ENCODE measurements at places on chromosomes 7 and 10.

DNA sequence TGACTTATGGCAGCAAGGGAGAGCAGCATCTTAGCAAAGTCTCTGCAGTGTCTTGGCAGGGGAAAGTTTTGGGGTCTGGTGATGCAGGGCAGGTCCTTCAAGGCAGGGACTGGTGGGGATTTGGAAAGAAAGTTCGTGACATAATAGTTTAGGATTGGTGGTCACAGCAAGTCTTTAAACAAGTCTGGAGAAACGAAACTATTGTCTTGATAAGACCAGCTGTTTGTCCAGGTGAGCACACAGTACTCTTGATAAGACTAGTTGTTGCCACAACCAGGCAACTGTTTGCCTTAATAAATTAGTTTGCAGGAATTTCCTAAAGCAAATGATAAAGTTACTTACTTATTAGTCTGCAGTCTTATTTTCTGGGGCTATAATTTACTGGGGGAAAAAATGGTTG, 136.1 kb downstream of the AKR1D1 start:
- DNase-seq, result no peak

- DNase-seq, result no peak
These were observed 29.3 kb upstream of the TTYH3 start for GRCh38 chr7:2602406-2603043.

GRCh38 chr10:86348321-86349210, 18.0 kb downstream of the GRID1 start:
- DNase-seq, result no peak

- DNase-seq, result no peak
These were observed 135.2 kb upstream of the PODXL start for GRCh38 chr7:131691454-131692130.

GRCh38 chr7:96792115-96792514, 82.5 kb upstream of the SEM1 start:
- DNase-seq, result no peak

DNA sequence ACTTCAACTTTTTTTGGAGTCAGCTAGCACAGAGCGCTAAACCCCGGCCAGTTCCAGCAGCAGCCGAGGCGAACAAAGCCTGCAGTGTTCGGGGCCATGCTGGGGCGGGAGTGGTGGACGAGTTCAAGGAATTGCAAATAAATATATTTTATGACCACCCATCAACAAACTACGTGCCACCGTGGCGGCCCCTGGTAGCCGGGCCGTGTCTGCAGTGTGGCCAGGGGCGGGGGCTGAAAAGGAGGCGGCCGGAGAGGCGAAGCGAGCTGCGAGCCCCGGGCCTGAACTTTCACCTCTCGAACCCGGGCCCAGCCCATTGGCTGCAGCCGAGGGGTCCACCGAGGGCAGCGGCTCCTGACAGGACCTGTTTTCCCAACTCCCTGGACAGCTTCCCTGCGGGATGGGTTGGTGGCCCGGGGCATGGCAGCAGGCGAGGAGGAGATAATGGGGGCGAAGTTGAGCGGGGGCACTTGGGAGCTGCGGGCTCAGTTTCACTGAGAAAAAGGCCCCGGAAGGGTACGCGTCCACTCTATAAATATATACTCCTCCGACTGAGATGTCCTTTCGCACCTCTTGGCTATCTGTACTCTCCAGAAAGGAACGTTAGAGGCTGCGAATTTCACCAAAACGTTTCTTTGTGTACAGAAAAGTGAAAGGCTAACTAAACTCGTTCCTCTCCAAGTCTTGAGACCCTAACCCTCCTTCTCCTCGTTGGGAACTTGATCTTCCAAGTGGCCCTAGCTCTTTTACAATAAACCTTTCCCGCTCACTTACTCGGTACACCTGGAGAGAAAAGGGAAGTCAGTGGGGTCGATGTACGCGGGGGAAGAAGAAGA, 164.6 kb upstream of the PPP1R3A start:
- no peak for DNase-seq

DNA sequence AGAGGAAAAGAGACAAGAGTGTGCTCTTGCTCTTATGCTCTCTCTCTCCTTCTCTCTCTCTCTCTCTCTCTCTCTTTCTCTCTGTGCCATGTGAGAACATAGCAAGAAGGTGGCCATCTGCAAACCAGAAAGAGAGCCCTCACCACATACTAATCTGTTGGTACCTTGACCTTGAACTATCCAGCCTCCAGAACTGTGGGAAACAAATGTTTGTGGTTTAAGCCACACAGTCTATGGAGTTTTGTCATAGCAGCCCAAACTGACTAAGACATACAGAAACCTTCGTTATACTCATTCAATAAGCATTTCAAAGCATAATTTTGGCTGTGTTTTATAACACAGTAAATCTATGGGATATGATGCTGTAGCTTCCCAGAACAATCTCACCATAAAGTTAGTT, 56.4 kb upstream of the PLPP4 start:
- DNase-seq, result no peak

GRCh38 chr7:100126931-100127865, at the start of gene MBLAC1:
Gene MBLAC1 (plus strand): TSS chr7:100126967. CDS start chr7:100127396, 429 bp downstream.
- DNase-seq, result peak; percentile 93

GRCh38 chr10:95281206-95281605, 9.6 kb downstream of the PDLIM1 start:
- no peak for DNase-seq

DNA sequence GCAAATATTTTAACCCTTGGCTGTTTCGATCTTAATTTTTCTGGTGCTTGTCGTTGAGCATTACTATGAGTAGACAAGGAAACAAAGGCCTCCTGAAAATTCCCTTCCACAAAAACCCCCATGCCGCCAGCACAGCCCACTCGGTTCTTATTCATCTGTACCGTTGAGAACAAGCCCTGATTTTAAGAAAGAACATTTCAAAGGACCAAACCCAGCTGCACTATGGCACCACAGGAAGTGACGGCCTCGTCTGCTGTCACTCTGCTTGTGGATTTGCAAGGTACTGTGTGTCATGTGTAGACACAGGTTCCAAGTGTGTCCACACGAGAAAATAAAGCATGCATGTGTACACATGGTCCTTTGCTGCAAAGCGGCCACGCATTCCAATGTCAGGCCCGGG, 285.2 kb downstream of the DNAJB6 start:
- DNase-seq, result no peak

DNA sequence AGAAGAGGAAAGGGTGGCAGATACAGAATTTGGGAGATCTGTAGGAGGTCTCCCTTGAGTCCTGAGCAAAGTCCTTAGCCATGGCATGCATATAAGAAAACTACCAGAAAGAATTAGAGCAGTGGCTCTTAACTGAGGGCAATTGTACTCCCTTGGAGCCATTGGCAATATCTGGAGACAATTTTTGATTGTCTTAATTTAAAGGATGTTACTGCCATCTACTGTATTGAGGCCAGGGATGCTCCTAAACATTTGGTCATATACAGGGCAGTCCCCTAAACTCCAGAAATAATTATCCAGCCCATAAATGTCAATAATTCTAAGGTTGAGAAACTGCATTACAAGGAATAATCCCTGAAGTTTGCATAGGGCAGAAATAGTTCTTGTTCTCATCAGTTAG, 136.4 kb upstream of the ODAD2 start:
- no peak for DNase-seq

GRCh38 chr7:140082770-140083169, 20.0 kb upstream of the PARP12 start:
- no peak for DNase-seq

DNA sequence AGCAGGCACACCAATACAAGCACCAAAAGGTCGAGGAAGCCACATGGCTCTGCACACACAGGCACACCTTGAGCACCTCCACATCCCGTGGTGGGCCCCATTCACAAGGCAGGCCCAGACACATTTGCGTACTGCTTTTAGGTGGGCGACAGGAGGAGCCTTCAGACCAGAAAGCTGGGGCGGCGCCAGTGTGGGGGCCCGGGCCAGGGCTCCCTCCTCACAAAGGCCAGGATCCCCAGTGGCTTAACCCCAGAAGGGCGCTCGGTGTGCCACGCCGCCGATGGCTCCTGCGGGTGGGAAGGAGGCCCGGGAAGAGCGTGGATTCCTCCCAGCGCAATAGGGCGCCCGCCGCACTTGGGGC, 2.8 kb upstream of the SMARCD3 start:
- DNase-seq, result no peak

DNA sequence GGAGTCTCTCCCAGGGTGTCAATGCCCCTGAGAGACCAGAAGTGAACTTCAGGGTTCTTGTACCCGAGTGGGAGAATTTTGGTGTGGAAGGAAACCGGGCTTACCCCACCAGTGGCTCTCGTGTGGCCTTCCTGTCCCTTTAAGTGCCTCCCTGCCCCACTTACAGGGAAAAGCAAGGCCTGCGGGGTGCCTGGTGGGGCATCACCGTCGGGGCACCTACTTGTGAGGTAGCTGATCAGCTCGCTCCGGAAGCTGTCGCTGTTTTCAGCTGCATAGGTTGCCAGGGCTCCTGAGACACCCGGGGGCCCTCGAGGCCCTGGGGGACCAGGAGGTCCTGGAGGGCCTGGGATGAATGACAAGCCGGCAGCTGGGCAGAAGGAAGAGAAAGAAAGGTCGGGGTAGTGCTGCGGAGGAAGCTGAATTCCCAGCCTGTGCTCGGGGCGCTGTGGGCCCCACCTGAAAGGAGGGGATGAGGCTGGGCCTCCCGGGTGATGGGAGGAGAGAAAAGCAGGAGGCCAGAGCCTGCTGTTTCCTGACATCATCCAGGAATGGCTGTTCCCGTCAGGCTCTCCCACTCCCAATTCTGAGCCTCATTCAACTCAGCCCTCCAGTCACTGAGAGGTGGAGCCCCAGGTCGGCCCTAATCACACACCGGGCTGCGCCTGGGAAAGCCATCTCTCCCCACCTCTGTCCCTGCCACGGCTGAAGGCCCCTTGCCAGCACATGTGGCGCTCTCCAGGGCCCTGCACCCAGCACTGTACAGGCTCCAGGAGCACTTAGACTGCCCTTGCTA, 51.1 kb downstream of the COL17A1 start:
- no peak for DNase-seq

- DNase-seq, result peak; percentile 21
These were observed 33.1 kb upstream of the NEUROD6 start for GRCh38 chr7:31373337-31374289.

- no peak for DNase-seq
These were observed 24.6 kb upstream of the FOXL3 start for GRCh38 chr7:265192-265997.

GRCh38 chr10:86385806-86386205, 19.2 kb upstream of the GRID1 start:
- no peak for DNase-seq

GRCh38 chr7:40918701-40919271, 784.0 kb downstream of the SUGCT start:
- DNase-seq, result no peak

- DNase-seq, result no peak
These were observed 177.6 kb downstream of the REEP3 start for GRCh38 chr10:63698787-63699150.

GRCh38 chr10:58920655-58921003, 255.8 kb upstream of the PHYHIPL start:
- DNase-seq, result no peak

GRCh38 chr10:26367771-26368170, 70.4 kb upstream of the APBB1IP start:
- DNase-seq, result peak; percentile 11

DNA sequence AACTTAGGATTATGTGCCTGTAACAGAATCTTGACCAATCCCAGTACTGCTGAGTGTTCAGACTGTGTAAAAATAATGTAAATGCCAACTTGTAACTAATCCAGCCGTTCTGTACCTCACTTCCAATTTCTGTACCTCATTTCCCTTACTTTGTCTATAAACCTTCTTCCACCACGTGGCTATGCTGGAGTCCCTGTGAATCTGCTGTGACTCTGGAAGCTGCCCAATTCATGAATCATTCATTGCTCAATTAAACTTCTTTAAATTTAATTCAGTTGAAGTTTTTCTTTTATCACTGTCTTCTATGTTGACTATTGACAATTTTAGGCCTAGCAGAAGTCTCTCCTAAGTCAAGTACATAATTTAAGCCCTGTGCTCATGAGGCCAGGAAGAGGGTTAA, 215.3 kb upstream of the RHOBTB1 start:
- DNase-seq, result no peak

DNA sequence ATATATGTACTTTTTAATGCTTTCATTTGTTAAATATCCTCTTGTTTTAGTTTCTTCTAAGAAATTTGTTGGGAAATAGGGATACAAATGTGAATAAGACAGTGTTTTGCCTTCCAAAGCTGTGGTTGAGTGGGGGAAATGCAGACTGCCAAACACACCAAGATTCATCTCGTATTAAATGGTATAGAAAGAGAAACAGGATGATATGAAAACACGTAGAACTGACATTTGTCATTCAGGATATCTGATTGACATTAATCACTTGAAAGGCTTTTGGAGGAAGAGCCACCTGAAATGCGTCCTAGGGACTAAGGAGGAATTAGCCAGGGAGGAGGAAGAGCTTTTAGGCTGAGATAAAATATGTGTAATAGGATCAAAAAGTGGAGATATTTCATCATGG, 287.4 kb upstream of the SEMA3C start:
- DNase-seq, result no peak

DNA sequence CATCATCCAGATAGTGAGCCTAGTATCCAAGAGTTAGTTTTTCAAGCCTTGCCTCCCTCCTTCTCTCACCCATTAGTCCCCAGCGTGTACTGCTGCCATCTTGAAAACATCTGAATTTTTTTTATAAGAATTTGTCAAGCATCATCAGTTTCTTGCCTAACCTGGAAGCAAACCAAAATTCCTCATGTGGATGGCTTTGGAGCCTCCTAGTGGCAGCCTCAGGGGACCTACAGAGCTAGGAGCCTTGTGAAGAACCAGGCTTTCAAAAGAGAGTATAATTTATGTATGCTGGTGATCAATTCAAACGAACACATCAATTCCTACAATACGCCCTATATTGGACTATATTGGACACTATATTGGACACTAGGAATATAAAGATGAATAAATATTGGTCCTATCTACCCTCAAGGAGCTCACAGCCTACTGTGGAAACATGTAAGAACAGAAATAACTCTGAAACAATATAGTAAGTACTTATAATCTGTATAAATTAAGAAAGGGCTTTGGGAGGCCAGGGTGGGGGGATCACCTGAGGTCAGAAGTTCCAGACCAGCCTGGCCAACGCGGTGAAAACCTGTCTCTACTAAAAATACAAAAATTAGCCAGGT, 63.4 kb downstream of the HPSE2 start:
- DNase-seq, result no peak

GRCh38 chr7:80312139-80312661, 177.6 kb downstream of the GNAI1 start:
- DNase-seq, result no peak

GRCh38 chr7:23490357-23491135, 20.3 kb upstream of the IGF2BP3 start:
- DNase-seq, result peak; percentile 54

- DNase-seq, result no peak
These were observed 39.4 kb downstream of the ZCCHC24 start for GRCh38 chr10:79405995-79406515.

- no peak for DNase-seq
These were observed 81.2 kb downstream of the PARP12 start for GRCh38 chr7:139981511-139981895.

- DNase-seq, result no peak
These were observed 80.5 kb upstream of the PRKG1 start for GRCh38 chr10:50993771-50994251.

- no peak for DNase-seq
These were observed 157.0 kb upstream of the ADO start for GRCh38 chr10:62647375-62648092.
